BE2C (cell line): ENCODE measurements at places on chromosomes 2 and 18.
A peak's percentile ranks its signal among the peaks of the same experiment; 100 is the strongest.

DNA sequence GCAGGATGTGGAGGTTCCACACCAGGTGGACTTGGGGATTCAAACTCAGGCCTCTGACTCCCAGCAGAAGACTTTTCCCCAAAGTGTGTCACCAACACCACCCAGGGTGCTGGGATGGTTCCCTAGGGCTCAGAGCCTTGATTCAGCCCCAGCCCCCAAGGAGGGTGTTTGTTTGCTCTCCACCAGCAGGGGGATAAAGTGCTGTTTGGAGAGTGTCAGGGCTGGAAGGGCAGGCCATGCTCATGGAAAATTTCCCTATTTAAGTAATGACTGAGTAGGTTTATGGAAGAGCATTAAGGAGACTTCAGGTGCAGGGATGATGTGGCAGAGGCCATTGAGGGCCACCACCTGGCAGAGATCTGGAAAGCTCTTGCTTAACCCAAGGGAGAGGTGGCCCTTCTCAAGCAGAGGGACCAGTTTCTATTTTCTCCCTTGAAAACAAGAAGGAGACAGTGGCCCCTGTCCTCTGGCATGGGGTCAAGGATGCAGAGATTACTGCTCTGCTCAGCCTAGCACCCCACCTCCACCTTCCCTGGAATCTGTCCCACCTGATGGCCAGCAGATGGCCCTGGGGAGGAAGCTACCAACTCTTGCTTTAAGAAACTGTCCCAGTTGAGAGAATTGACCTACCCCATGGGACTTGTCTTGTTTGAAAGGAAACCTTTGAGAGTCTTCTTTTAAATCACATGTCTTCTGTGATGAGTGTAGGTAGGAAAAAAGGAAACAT is 122.1 kb downstream of the ACOXL start:
- DNase-seq: no peak

GRCh38 chr2:226701052-226701451 is 98.6 kb downstream of the IRS1 start:
- no peak for DNase-seq

- no peak for DNase-seq
Measured at GRCh38 chr2:10970666-10971065, 58.9 kb downstream of the KCNF1 start.

- no peak for DNase-seq
Measured at GRCh38 chr2:159349674-159350299, 63.3 kb upstream of the WDSUB1 start.

- DNase-seq: no peak
Measured at GRCh38 chr2:26299471-26300101, 46.4 kb upstream of the SELENOI start.

GRCh38 chr2:69177063-69177771 is 164.2 kb downstream of the ANTXR1 start:
- DNase-seq: peak; percentile 58

DNA sequence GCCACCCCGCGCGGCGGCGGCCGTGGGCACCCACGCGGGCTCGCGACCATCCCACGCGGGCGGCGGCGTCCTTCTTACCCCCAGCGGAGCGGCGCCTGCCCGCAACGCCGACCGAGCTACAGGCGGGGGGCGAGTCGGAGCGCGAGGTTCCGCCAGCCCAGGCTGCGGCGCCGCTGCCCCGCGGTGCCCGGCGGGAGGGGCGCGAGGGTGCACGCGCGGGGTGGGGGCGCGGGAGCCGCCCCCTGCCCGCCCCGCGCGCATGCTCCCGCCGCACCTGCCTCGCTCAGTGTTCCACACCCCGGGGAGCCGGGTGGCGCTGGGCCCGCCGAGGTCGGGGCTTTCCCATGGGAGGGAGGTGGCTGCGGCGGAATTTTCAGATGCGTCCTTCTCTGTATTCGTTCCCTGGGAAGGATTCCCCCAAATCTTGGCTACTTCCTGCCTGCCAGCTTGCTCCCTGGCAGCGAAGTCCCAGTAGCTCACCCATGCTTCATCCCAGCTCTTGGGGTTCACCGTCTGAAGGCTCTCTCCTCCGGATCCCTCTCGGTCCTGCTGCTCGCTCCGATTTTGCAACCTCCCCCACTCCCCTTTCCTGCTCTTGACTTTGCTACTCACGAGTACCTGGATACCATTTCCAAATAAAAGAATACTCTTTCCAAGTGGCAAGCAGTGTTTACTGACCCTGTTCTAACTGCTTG is at the start of gene L3MBTL4:
L3MBTL4 (minus strand) TSS at position 189 of the 695 bp plus-strand sequence. CDS start 103,286 bp downstream, outside the sequence.
- DNase-seq: no peak

DNA sequence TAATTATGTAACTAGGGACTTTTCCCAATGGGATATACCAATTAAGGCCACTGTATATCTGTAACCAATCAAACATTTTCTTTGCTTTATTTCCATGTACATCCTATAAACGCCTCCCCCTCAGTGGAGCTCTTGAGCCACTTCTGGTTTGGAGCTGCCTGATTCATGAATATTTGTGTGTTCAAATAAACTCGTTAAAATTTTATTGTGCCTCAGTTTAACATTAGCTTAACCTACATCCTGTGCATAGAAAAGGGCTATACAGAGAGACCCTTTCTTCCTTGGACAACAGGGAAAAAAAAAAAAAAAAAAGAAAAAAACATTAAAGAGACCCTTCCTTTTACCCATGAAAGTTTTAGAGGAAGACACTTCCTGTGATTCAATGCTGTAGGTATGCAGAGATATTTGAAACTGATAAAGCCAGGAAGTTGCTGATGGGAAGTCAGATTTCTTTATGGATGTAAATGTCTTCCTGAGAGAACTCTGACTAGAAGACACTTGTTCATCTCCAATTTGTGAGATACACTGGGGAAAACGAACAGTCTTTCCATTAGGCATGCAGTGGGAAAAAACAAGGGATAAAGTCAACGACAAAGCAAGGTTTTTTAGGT is 614.6 kb upstream of the SOX11 start:
- no peak for DNase-seq

- DNase-seq: no peak
Measured at GRCh38 chr2:5203134-5203755, 488.9 kb upstream of the SOX11 start.

DNA sequence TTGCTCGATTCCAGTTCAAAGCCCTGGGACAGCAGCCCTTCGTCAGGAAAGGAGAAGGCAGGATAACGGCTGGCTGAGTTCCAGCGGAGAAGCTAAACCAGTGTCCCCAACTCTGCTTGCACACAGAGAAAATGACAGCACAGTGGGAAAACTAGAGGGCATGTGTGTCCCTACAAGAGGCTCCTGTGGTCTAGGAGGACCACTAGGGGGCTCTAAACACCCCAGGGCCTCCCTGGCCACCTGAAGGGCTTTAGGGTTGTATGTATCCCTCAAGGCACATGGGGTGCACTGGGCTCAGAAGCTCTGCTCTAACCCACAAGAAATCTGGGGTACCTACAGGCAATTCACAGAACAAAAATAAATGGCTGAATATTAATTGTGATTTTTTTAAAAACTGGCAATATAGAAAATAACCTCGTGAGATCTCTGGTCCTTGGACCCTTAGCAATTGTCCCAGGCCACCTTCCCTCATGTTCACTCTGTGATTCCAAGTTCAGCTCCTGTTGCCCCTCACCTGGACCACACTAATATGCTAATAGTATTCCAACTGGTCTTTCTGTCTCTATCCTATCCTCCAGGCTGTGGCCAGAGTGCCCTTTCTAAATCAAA is 17.5 kb downstream of the STAT1 start:
- DNase-seq: peak; percentile 66

- no peak for DNase-seq
Measured at GRCh38 chr2:3143602-3144001, 234.0 kb downstream of the EIPR1 start.

DNA sequence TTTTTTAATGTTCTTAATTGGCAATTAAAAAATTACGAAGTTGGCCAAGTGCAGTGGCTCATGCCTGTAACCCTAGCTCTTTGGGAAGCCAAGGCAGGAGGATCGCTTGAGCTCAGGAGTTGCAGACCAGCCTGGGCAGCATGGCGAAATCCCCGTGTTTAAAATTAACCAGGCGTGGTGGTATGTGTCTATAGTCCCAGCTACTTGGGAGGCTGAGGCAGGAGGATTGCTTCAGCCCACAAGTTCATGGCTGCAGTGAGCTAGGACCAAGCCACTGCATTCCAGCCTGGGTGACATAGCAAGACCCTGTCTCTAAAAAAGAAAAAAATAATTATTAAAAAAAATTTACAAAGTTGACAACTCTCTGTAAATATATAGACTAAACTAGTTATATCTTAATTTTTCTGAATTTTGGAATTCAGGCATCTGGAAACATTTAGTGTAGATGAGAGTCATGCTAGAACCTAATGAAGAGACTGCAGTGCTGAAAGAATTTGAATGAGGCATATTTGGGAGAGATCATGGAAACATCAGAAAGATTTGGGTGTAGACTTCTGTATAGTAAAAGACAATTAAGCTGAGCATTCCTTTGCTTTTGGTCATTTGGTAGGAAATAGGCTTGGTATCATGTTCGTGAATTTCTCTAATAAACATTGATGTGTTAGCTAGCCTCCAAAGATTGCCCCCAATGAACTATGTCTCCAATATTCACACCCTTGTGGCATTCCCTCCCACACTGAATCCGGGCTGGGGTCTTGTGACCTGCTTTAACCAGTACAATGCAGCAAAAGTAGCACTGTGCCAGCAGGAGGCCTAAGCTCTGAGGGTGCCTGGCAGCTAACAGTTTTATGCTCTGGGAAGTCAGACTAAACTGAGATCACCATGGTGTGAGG is 4.2 kb upstream of the ROCK1 start:
- DNase-seq: no peak

- DNase-seq: no peak
Measured at GRCh38 chr2:10534514-10535250, 86.6 kb upstream of the ODC1 start.

DNA sequence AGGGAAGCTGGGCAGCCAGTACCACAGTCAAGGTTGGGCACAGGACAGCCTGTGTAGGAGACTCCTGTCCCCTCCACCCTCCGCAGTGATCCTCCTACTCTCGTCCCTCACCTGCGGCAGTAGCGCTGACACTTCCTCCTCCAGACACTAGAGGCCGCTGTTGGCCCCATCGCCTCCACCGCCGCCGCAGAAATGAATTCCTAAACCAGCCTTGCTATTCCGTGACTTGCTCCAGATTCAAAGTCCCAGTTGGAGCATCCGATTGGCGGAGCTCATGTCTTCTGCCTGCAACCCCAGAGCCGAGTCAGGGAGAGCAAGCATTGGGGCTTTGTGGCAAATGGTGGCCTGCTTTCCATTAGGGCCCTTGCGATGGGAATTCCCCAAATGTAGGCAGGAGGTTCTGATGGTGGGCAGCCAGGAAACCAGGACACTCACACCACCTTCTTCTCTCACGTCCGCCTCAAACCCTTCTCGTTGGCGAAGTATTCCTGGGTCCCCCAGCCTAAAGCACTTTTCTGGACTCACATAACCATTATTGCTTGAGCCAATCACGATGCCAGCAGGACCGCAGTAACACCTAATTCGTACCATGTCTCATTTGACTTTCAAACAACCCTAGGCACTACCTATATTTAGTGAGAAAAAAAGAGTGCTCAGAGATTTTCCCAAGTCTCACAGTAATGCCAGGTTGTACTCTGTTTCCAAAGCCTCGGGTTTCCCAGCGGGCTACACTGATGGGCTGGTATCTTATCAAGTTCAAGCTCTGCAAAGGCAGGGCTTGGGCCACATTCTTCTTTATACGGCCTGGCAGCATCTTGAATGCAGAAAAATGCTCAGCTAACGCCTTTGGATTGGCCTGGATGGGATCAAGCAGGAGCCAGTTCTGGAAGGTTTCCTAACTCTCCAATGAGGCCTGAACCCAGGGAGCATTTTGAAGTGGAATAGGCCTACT is 1.2 kb upstream of the DNAJB2 start:
- DNase-seq: peak; percentile 77

DNA sequence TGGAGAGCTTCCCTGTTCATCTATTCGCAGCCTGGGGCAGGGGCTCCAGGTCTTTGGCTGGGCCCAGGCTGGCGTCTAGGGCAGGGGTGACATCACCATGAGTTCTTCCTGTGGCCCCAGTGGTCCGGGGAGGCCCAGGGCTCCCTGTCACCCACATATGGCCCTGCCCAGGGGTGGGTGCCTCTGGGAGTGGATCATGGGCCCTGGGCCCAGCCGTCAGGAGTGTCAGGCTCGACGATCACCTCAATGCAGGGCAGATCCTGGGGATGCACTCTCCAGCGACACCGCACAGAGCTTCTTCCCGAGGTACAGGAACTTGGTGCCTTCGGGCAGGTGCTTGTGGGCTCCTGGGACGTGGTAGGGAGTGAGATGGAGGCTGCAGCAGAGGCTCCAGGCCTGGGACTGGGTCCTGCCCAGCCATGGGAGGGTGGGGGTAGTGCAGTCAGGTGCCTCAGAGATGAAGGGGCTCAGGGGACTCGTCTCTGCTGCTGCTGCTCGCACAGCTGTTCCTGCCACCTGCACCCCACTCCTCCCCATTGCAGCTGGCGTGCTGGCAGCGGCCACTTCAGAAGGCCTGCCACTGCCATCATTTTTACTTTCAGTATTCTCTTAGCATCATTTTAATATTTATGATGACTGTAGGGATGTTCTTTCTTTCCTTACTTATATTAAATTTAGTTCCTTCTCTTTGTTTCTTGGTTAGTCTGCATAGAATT is 196.0 kb upstream of the VRK2 start:
- no peak for DNase-seq

GRCh38 chr2:118729760-118730159 is 117.7 kb downstream of the EN1 start:
- DNase-seq: no peak
